ENCODE measurements at places on chromosomes 2 and 18. TPM values are rescaled to one million over a fixed set of nuclear protein-coding genes. Genes with fewer than 3 reads are reported as not detected.

The SERPINB4 gene
- total RNA-seq: not detected

GRCh38 chr2:54191361-54192135 lies 64.5 kb downstream of the TSPYL6 start:
- DNase-seq: no peak

The MC4R gene
- total RNA-seq: not detected

DNA sequence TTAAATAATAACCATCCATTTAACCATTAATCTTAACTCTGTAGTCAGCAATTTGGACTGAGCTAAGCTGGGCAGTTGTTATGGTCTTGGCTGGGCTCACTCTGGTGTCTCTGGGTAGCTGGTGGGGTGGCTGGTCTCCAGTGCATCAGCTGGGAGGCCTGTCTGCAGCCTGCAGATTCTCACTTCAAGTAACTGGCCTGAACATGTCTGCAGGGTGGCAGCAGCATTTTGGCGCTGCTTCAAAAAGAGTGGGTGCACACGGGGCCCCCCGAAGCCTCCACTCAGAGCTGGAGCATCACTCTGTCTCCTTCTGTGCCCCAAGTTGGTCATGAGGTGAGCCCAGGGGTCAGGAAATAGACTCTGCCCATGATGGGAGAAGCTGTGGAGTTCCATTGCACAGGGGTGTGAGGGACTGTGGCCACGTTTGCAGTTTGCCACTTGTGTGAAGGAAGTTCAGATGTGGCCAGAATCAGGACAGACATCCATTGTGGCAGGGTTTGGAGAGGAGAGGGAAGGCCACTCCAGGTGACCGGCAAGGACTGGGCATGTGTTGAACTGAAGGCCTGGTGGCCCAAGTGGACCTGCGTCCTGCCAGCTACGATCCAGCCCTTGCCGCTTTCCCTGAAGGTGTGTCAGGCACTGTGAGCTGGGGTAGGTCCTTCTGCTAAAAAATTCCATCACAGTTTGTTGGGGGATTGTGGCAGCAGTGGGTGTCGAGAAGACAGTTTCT lies 4.9 kb upstream of the ALLC start:
- no peak for DNase-seq

The EIF4E2 gene
- total RNA-seq: 146 TPM

- no peak for DNase-seq
Observed at GRCh38 chr2:54912893-54913292, 137.4 kb downstream of the RTN4 start.

- DNase-seq: no peak
Observed at GRCh38 chr2:15957881-15958713, 17.7 kb downstream of the MYCN start.

DNA sequence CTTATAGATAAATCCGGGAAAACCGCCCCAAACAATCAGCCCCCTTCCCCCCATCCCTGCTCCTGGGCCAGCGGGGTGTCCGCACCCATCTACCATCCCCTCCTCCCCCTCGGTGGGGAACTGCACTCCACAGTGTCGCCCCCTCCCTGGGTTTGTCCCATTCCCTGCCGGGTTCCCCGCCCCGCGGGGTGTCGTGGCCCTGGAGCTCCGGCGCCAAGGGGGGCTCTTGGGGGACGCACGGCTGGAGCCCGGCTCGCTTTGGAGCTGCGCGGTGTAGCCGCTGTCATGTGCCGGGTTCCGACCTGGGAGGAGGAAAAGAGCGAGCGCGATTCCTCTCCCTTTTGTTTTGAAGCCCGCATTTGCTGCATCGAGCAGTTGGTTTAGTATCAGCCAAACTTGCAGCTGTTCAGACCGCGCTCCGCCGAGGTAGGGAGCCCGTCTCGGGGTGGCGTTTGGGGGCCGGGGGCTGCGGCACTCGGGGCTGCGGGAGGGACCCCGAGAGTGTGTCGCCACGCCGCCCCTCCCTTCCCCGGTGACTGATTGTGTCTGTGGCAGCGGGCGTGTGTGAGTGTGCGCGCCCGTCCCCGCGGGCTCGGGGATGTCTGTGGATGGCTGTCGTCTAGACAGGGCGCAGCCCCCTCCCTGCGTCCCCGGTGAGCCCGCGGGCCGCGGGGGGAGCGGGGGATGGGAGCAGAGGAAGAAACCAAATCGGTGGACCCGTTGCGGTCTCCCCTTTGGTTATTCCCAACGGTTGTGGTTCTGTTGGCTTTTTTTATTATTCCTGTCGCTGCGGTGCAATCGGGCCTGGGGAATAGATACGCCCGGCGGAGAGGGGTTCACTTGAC lies 797 bp downstream of the CTIF start:
- DNase-seq: peak; percentile 13

GRCh38 chr2:23449413-23449812 lies 64.4 kb downstream of the KLHL29 start:
- DNase-seq: no peak

Data from Caki2 (cell line).